ENCODE measurements at places on chromosomes 5 and 9.

- DNase-seq: no peak
Observed at GRCh38 chr9:3758816-3759576, 233.2 kb upstream of the RFX3 start.

DNA sequence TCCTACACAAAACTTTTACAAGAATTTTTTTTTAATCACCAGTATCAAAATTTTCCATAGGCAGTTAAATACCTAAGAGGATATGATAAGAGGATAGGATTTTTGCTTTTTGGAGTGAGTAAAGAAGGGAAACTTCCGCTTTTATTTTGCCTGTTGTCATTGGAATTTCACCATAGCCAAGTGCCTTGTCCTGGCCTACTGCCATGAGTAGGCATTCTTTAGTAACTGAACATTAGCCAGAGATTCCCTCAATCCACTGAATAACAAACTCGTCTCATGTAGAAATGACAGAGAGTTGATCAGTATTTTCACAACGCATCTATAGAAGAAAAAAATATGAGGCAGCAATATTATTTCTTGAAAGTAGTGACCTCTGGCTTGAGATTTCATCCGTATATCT, 289.6 kb upstream of the ADAMTSL1 start:
- no peak for DNase-seq

GRCh38 chr5:173888473-173889131, 453 bp downstream of the CPEB4 start:
- DNase-seq: no peak

GRCh38 chr5:178068293-178068692, 45.0 kb upstream of the N4BP3 start:
- DNase-seq: no peak

DNA sequence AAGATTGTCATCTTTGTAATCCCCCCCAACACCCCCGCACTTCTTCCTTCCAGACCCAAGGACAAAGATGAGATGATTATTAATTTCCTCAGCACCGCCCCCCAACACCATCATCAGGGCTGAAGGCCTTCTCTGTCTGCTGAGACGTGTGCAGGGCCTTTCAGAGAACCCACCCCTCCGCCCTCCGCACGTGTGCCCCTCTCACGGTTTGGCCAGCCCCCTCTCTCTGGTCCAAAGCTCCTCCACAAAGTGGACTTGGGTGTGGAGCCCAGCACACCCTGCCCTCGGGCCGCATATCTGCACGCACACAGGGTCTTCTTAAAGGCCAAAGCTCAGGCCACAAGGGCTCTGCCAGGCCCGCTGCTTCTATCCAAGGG, 32.0 kb downstream of the PAX5 start:
- no peak for DNase-seq

DNA sequence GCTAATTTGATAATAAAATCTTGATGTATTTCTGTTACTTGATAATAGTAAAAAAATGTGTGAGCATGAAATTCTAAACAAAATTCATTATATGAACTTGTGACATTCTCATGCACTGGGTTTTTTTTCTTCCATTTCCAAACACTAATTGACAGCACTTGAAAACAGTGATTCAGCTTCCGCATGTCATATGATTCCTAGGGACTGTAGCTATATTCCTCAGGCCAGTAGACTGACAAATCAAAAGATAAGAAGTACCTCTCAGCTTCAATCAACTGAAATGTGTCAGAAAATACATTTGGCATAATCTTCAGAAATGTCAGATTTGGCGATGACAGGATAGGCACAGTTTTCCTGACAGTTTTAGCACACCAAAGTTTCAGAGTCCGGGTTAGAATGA, 52.5 kb downstream of the EFNA5 start:
- DNase-seq: no peak

DNA sequence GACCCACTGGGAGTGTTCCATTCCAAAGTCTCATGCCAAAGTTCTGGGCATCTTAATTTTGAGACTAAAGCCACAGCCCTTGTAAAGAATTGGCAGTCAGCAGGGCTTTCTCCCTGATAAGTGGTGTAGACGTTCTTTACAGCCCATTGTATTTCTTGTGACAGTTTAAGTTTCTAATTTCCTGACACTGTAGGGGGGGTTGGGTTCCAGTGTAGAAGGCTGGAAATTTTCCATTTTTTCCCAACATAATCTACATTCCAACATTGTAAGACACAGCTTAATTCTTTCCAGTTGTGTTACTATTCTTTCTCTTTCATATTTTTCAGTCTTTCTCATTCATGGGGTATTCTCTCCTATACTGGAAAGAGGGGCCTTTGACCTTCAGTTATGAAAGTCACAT, 121.1 kb downstream of the FBXL7 start:
- no peak for DNase-seq

DNA sequence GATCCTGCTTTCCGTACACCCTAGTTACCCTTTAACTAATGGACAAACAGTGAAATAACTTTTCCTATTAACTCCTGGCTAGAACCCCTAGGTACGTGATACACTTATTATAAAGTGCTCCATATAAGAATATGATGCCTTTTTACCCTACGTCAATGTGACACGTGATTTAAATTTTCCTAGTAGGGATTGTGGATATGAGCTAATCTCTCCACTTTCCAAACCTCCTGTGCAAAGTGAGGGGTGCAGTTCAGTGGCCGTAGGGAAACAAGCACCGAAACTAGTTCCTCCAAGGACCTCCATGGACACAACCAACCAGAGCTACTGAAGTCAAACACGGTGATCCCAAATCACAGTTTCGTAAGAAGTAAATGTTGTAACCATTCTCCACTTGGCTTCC, 19.3 kb downstream of the NFIB start:
- no peak for DNase-seq

Measured in prostate gland (tissue), 2 donors.